ENCODE measurements at places on chromosomes 3 and 15.

DNA sequence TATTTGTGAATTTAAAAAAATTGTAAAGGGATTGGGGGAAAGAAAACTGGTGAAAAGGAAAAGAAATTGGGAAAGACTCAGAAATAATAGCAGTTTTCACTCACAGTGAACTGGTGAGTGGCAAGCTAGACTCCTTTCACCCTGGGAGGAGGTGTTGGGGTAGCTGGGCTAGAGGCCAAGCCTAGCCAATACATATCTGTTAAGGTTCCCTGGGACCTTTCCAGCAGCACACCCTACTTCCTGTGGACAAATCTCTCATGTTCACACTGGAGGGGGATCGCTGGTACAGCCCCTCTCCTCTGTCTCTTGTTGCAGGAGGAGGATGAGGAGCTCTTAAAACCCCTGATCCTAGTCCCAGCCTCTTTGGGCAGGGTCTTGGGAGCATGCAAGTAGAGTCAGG lies 3.7 kb upstream of the RPP25 start:
- H3K4me3 ChIP-seq = no peak overlapping the region
- H3K27me3 ChIP-seq = peaks cover 16% of the 10 kb centered on the region
- H3K36me3 ChIP-seq = no peaks in the 10 kb centered on the region
- H3K27ac ChIP-seq = no peak overlapping the region
- no peak for DNase-seq

DNA sequence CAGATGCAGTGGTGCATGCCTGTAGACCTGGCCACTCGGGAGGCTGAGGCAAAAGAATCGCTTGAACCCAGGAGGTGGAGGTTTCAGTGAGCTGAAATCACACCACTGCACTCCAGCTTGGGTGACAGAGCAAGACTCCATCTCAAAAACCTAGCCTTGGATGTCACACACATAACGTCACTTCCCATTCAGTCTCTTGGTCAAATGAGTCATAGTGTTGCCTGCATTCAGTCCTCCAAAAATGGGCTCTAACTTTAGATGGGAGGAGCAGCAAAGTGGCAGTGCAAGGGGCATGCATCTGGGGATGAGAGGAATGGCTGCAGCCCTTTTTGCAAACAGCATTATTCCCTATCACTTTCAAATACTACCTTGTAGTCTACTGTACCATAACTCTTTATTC lies 62.9 kb upstream of the AGBL1 start:
- no peaks in the 10 kb centered on the region for H3K4me1 ChIP-seq
- H3K27me3 ChIP-seq = no peaks in the 10 kb centered on the region
- DNase-seq = no peak
- no peak overlapping the region for H3K27ac ChIP-seq

- no peaks in the 10 kb centered on the region for H3K27me3 ChIP-seq
- H3K4me3 ChIP-seq = no peak overlapping the region
- no peak for DNase-seq
- no peaks in the 10 kb centered on the region for H3K4me1 ChIP-seq
Observed at GRCh38 chr3:195302431-195302830, 31.5 kb upstream of the XXYLT1 start.

DNA sequence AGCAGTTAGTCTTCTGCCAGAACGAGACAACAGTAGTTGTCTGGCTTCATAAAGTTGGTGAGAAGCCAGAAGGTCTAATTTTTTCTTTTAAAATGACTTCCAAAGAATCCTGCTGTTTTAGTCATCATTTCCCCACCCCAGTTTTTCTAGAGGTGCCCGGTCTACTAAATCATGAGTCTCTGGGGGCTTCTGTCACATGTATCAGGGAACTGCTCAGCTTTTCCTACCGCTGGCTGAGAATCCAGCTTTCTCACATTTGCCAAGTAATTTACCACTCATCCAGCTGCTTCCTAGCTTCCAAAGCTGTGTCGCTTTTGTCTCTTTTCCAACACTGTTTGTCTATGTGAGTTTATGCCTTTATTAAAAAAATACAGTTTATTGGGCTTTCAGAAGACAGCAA lies 183.3 kb downstream of the NSUN3 start:
- H3K4me1 ChIP-seq = peaks cover 9% of the 10 kb centered on the region
- H3K4me3 ChIP-seq = no peak overlapping the region
- no peak for DNase-seq

DNA sequence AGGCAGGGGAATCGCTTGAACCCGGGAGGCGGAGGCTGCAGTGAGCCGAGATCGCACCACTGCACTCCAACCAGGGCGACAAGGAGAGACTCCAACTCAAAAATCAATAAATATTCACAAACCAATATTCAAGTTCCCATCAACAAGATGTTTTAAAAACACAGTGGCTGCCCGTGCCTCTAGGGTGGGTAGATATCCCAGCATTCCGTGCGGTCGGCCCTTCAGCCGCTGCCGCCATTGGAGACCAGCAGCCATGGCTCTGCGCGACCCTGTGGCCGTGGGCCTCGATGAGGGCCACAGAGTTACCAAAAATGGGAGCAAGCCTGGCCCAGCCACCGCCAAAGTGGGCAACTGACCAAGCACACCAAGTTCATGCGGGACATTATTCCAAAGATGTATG lies 6.7 kb downstream of the ULK4 start:
- H3K27me3 ChIP-seq = no peaks in the 10 kb centered on the region
- H3K36me3 ChIP-seq = peaks cover 4% of the 10 kb centered on the region

GRCh38 chr3:152302521-152303021 lies 33.8 kb downstream of the MBNL1 start:
- DNase-seq = no peak
- H3K4me1 ChIP-seq = peaks cover 97% of the 10 kb centered on the region
- H3K27me3 ChIP-seq = no peaks in the 10 kb centered on the region
- H3K27ac ChIP-seq = peak overlapping the region; percentile 73
- H3K36me3 ChIP-seq = no peaks in the 10 kb centered on the region
- H3K4me3 ChIP-seq = peak overlapping the region; percentile 19

GRCh38 chr3:150391161-150391560 lies 16.9 kb upstream of the TSC22D2 start:
- H3K4me3 ChIP-seq = no peak overlapping the region
- H3K27ac ChIP-seq = no peak overlapping the region
- H3K36me3 ChIP-seq = no peaks in the 10 kb centered on the region
- H3K4me1 ChIP-seq = no peaks in the 10 kb centered on the region

DNA sequence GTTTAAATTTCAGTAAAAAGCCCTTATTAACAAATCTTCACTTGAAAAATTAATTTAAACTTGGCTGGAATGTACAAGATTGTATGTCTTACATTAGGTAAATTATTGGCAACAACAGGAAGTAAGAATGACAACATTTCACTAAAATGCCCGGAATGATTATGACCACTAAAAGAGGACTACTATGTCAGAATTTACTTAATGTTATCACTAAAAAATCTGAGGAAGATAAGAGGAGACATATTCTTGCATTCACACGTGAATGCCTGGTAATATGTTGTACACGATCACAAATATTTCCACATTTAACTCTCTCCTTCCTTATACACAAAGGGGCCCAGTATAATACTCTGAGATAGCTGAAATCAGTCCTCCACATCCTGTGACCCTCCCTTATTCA lies 29.7 kb downstream of the VGLL3 start:
- no peak for DNase-seq
- no peaks in the 10 kb centered on the region for H3K27me3 ChIP-seq
- no peak overlapping the region for H3K27ac ChIP-seq
- H3K4me1 ChIP-seq = no peaks in the 10 kb centered on the region
- no peak overlapping the region for H3K4me3 ChIP-seq
- no peaks in the 10 kb centered on the region for H3K36me3 ChIP-seq

DNA sequence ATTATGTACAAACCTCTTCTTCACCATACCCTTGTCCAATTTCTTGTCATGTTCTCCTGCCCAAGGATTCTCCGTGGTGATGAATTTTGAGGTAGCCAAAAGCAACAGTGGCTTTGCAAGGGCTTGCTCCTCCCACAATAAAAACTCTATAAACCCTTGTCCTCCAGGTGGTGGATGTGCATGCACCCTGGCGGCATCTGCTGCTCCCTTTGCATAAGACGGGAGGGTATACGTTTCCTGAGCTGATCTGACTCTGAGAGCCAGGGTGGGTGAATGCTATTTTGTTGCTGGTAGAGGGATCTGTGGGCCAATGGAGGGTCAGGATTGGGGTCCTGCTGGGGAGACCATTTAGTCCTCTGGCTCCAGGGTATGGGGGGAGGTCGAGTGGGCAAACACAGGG lies 5.4 kb downstream of the DNAH1 start:
- H3K27me3 ChIP-seq = no peaks in the 10 kb centered on the region
- H3K4me3 ChIP-seq = no peak overlapping the region
- peaks cover 10% of the 10 kb centered on the region for H3K4me1 ChIP-seq
- DNase-seq = no peak
- no peak overlapping the region for H3K27ac ChIP-seq

DNA sequence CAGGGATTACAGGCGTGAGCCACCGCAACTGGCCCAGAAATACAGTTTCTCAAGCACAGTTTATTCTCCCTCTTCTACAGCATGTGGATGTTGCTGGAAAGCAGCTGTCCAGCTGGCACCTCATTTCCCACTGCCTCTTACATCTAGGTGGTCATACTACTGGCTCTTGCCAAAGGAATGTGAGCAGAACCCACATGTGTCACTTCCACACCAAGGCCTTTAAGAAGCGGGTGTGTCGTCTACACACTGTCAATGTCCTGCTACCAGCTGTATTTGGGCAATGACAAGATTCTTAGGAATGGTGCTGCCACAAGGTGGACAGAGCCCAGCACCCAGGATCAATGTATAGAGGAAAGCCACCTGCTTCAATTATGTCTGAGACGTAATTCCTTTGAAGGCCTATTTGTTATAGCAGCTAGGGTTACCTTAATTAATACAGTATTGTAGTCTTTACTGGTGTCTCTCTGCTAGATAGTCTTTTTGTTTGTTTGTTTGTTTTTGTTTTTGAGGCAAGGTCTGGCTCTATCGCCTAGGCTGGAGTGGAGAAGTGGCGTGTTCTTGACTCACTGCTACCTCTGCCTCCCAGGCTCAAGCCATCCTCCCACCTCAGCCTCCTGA lies 15.1 kb upstream of the RAB7A start:
- H3K4me1 ChIP-seq = peaks cover 19% of the 10 kb centered on the region
- no peak overlapping the region for H3K4me3 ChIP-seq
- no peak overlapping the region for H3K27ac ChIP-seq
- H3K36me3 ChIP-seq = no peaks in the 10 kb centered on the region

- no peak overlapping the region for H3K27ac ChIP-seq
- H3K4me1 ChIP-seq = peaks cover 17% of the 10 kb centered on the region
- H3K27me3 ChIP-seq = no peaks in the 10 kb centered on the region
Observed at GRCh38 chr15:81199031-81199779, 2.5 kb downstream of the IL16 start.

- peaks cover 58% of the 10 kb centered on the region for H3K4me1 ChIP-seq
- DNase-seq = peak; percentile 66
- no peak overlapping the region for H3K4me3 ChIP-seq
- peaks cover 2% of the 10 kb centered on the region for H3K27me3 ChIP-seq
- no peak overlapping the region for H3K27ac ChIP-seq
Observed at GRCh38 chr3:127071597-127072001, 88.7 kb downstream of the PLXNA1 start.

DNA sequence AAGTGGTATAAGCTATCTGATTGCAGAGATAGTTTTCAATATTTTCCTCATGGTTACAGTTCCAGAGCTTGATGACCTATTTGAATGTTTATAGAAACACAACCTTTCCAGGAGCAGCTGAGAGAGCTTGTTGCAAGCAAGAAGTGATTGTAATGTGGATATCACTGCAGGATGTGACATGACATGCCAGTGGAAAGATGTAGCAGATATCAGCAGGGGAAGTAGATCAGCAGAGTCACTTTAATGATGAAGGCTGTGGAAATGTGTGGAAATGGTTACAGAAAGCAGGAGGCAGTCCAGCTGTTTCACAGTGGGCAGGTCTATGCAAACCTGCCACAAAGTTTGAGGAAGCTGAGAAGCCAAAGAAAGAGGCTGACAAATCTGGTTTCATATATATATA lies 21.0 kb downstream of the TMEM158 start:
- no peak overlapping the region for H3K27ac ChIP-seq

DNA sequence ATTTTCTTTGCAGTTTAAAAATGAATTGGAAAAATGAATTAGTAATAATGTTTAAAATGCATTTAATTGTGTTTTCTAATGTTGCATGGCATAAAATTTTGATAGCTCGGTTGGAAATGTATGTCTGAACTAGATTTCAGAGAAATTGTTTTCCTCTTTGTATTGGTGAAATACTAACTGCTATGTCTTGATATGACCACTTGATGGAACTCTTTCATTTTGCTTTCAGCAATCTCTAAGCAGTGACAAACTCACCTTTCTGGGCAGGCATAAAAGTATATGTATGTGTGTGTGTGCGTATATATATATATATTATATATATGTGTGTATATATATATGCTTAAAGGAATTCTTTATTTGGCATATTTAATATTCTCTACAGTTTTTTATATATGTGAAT lies 239.3 kb upstream of the ZNF717 start:
- no peak overlapping the region for H3K4me3 ChIP-seq
- H3K4me1 ChIP-seq = no peaks in the 10 kb centered on the region
- no peak overlapping the region for H3K27ac ChIP-seq
- no peak for DNase-seq

DNA sequence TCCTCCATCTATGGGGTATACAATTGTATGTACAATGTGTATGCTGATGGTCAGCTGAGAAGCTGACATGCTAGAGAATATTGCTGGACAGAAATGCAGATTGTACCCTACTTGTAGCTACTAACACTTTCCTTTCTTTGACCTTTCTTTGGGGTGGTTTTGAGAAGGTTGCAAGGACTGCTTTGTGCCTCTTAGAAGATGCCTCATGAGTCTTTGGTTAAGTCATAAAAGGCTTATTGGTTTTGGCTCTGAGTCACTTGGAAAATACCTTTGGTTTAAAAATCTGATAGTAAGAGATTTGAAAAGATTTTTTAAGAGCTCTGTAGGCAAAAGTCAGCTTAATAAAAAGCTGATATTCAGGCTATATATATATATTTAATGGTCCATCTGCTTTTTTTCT lies 71.5 kb downstream of the ZMAT3 start:
- no peaks in the 10 kb centered on the region for H3K4me1 ChIP-seq
- no peak overlapping the region for H3K27ac ChIP-seq
- H3K36me3 ChIP-seq = no peaks in the 10 kb centered on the region
- DNase-seq = no peak

DNA sequence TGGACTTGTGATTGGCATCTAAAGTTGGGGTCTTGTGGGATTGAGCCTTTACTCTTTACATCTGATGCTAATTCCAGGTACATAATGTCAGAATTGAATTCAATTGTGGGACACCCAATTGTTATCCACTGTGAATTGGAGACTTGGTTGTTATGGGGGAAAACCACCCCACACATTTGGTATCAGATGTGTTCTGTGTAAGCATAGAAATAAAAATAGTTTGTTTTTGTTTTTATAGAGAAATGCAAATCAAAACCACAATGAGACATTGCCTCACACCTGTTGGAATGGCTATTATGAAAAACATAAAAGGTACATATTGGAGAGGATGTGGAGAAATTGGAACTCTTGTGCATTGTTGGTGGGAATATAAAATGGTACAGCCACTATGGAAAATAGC lies 58.5 kb downstream of the CPA3 start:
- no peak overlapping the region for H3K27ac ChIP-seq
- no peak for DNase-seq
- H3K4me3 ChIP-seq = no peak overlapping the region
- H3K36me3 ChIP-seq = no peaks in the 10 kb centered on the region
- H3K27me3 ChIP-seq = no peaks in the 10 kb centered on the region

GRCh38 chr3:94172695-94173310 lies 109.9 kb downstream of the NSUN3 start:
- H3K27ac ChIP-seq = no peak overlapping the region
- H3K36me3 ChIP-seq = no peaks in the 10 kb centered on the region
- no peak for DNase-seq
- peaks cover 7% of the 10 kb centered on the region for H3K4me1 ChIP-seq
- H3K27me3 ChIP-seq = no peaks in the 10 kb centered on the region
- H3K4me3 ChIP-seq = no peak overlapping the region

GRCh38 chr3:126345641-126346460 lies 11.4 kb downstream of the KLF15 start:
- no peak overlapping the region for H3K27ac ChIP-seq
- H3K4me1 ChIP-seq = no peaks in the 10 kb centered on the region
- DNase-seq = peak; percentile 48

Data from suprapubic skin (tissue), 4 donors.